Neural progenitor cell (in vitro differentiated cells): ENCODE measurements at places on chromosomes 3 and 15. TPM values are rescaled to one million over a fixed set of nuclear protein-coding genes. Genes with fewer than 3 reads are reported as not detected.

DNA sequence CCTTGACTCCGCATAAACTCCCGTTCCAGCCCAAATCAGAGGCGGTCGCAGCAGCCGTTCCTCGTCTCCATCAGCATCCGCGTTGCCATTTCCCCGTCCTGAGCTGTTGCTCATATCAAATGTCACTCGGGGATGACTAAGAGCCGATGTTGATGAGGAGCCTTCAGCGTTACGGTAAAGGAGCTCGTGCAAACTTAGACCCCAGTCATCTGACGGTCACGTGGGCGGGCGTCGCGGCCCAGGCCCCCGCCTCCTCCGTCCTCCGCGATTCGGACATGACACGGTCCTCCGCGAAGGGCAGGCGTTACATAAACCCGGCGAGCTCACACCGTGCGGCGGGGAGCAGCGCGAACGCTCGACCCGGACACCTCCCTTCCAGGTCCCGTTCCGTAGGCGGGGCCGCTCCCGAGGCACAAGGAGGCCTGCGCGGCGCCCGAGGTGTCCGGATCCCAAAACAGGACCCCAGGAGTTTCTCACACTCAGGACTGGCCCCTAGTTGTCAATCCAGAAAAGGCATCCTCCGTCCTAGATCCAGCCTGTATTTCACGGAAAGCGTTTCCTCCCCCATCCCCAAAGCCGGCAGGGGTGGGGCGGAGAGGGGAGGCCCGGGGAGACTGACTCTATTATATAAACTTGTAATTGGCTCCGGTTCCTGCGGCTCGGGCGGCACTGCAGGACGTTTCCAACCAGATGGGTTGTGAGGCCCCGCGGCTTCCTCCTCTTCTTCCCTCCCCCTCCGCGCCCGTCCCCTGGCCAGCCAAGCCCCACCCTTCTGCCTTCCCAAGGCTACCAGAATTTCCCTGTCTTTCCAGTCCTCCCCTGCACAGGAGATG is 100.0 kb upstream of the IGF1R start:
- DNase-seq: peak; percentile 80

DNA sequence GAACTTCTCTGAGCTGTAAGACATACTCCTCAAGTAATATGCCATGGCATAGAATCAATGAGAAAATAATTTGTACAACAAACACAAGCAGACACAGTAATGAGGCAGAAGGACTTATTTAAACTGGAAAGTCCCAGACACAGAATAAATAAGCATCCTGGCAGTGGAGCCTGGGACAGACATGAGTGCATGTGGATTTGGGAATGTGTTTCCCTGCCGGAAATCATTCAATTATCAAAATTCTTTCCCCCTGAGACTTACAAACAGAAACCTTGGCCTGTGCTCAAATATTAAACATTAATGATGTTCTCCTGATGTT is 520.1 kb downstream of the ROBO1 start:
- no peak for DNase-seq

DNA sequence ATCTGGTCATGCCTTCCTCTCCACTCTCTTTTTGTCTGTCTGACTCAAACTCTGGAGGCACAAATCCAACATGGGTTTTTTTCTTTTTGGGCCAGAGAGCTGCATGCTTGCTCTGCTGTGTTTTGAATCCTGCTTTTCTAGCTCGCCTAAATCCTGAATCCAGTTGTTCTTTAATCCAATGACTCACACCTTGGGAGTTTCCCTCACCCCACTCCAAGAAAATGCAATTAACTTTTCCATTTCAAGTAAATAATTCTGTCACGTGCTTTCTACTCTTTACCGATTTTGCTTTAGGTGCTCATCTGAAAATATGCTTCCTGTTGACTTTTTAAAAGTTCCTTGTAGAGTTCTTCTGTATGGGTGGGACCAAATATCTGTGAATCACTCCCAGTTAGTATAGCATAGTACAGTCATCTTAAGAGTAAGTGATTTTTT is 47.6 kb downstream of the SLMAP start:
- peak; percentile 41 for DNase-seq

DNA sequence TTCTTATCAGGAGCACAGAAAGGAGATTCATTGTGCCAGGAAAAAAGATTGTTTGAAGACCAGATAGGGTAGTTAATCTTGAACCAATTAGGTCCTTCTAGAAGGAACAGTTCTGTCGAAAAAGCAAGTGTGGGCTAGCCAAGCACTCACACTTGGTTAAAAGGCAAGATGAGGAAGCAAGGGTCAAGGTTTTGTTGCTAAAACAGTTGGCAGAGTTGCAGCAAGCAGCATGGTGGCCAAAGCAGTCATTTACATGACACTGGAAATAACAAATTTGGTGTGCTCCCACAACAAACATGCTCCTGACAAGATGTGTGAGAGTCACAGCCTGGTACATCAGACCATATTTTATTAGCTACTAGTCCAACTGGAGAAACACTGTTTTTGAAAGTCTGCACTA is 228.0 kb upstream of the CFAP20DC start:
- no peak for DNase-seq

- DNase-seq: no peak
Observed at GRCh38 chr3:122257644-122258364, 67.2 kb upstream of the CSTA start.

DNA sequence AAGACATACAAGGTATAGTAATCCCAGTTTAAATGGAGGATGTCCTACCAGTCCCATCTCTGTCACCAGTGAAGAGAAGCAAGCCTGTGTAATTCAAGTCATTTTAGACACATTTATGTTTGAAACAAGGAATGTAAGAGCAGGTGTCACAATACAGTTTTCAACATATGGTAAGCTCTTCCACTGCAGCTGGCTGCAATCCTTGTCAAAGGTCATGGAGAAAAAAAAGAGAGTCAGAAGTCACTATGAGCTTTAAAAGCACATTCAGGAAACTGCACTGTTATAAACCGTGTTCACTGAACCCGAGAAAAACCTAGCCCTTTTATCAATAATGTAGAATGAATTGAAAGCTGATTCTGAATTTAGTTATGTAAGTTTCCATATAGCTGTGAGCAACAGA is 206.4 kb downstream of the NAALADL2 start:
- DNase-seq: no peak

- peak; percentile 45 for DNase-seq
Observed at GRCh38 chr15:78619022-78619950, 1.5 kb downstream of the CHRNA3 start.

DNA sequence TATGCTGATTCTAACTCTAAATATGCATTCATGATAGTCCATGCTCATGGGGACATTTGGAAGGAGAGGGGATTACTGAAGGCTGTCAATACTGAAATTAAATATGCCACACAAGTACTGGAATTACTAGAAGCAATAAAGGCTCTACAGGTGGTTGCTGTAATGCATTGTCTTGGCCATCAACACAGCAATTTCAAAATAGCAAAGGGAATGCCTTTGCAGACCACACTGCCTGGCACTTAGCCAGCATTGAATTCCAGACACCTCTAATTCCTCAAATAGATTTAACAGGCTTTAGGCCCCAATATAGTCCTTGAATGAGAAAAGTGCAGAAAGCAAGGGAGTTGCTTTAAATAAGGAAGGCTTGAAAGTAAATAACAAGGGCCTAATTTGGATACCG is 115.8 kb upstream of the PLCL2 start:
- DNase-seq: peak; percentile 20

PDZRN3 gene
- total RNA-seq: 3.4 and 4.3 TPM in 2 replicates

MESP1 gene
- 0.31 TPM in 1 of 2 replicates, not detected in the other for total RNA-seq

BTLA gene
- total RNA-seq: 3.9 TPM in 1 of 2 replicates, not detected in the other

DGKG gene
- total RNA-seq: 0.22 and 0.37 TPM in 2 replicates

CCDC39 gene
- total RNA-seq: 0.24 and 3.3 TPM in 2 replicates

PATL2 gene
- total RNA-seq: 0.68 TPM in 1 of 2 replicates, not detected in the other
